ENCODE measurements at places on chromosomes 7 and 10.

- peak; percentile 45 for DNase-seq
Observed at GRCh38 chr7:11642276-11642675, 189.7 kb downstream of the THSD7A start.

- DNase-seq, result no peak
Observed at GRCh38 chr7:48402721-48403120, 231.5 kb downstream of the ABCA13 start.

DNA sequence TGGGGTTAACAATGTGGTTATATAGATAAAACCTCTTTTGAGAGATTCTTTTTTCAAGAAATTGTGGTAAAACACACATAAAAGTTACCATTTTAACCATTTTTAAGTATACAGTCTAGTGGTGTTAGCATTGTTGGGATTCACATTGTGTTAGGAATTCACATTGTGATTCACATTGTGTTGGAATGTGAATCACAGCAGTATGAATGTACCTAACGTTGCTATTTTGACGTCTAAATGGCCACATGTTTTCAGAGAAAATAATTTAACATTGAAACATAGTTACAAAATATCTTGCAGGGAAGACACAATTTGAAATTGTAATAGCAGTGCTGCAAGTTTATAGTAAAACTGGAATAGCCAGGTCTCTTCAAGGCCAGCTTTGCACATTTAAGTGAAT, 129.0 kb downstream of the BICC1 start:
- DNase-seq, result no peak

- DNase-seq, result no peak
Observed at GRCh38 chr10:812787-813186, 118.7 kb downstream of the LARP4B start.

DNA sequence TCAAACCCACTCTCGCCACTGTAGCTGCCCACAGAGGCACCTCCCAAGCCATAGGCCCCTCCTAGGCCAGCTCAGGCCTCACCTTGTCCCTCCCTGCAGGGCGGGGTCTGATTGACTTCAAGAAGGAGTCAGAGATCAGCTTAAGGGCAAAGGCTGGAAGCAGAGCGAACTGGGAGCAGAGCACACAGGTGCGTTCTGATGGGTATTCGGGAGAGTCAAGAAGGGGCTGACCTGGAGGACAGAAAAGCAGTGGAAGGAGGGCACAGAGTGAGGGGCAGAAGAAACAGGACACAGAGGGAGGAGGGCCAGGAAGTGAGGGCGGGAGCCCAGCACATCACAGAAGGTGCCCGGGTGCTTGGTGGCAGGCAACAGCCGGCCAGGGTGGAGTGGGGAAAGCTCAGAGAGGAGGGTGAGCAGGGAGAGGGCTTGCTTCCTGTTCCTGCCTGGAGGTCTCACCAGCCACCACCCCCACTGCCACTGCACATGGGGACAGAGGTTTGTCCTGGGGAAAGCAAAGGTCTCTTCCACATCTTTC, at the start of gene AOC1:
AOC1 (plus strand) TSS at position 147 of the 535 bp plus-strand sequence. CDS start 3,954 bp downstream, outside the sequence.
- no peak for DNase-seq

DNA sequence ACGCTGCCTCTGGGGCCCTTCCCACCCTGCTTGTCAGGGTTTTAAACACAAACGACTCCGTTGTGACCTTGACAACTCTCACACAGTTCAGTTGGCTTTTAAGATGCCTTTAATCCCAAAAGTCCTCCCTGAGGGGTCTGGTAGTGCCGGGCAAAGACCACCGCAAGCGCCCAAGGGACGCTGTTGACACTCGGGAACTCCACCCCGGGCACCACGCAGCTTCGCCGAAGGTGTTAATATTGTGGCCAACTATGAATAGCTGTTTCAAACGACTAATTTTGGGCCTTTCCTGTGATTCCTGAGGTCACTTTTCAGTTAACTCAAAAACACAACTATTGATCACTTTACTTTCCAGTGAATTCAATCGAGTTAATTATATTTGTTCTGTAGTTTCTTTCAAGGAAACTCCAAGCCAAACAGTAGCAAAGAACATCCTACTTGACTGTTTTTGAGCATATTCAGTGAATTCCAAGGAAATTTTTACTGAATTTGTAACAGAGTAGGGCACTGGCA, 958 bp upstream of the ESYT2 start:
- no peak for DNase-seq

DNA sequence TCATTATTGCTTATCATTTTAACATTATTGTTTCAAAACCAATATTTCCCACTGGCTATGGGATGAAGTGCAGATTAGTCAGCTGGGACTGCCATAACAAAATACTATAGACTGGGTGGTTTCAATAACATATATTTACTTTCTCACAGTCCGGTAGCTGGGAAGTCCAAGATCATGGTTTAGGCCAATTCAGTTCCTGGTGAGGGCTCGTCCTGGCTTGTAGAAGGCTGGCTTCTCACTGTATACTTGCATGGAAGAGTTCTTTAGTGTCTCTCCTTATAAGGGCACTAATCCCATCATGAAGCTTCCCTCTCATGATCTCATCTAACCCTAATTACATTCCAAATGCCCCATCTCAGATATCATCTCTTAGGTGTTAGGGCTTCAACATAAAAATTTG, 101.3 kb downstream of the CHRM2 start:
- DNase-seq, result no peak

GRCh38 chr10:290026-290725, 154.9 kb downstream of the ZMYND11 start:
- DNase-seq, result no peak

DNA sequence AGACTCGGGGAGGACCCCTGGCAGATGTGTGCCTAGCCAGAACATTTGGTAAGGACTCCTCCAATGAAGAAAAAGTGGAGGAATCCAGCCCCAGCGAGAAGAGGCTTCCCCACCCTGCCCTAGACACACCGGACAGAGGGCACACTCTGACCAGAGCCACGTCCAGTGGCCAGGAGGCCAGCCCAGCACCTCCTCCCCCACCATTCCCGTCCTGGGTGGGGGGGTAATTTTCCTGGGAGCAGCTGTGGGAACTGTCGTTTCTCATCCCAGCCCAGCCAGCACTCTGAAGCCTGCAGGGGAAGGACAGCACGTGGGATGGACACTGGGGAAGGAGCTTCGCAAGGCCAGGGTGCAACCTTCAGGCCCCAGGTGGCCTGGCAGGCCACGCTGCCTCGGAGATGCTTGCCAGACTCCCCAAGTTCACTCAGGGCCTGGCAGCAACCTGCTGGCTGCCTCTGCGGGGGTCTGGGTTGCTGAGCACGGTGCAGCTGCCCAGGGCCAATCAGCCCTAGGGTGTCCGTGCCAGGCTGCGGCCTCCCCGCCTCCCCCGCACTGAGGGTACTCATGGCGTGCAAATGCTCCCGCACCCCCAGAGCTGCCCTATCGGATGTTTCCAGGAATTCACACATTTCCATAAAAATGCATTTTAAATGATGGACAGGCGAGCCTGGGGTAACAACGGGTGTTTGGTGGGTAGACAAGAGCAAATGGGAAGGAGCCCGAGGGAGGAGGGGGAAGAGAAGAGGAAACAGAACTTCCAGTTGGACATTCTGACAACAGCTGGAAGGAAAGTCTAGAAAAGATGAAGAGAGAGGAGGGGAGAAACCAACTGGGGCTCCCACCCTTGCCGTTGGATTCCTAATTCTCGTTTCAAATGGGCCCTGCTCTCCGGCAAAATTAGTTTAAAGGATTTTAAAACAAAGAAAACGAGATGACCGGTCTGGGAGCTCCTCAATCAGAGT, 1.9 kb upstream of the EN2 start:
- no peak for DNase-seq

- DNase-seq, result peak; percentile 92
Observed at GRCh38 chr10:67884313-67884841, at the start of gene SIRT1. Gene SIRT1, plus strand, starts transcription at chr10:67884656. Its CDS starts 66 bp downstream, at chr10:67884722.

Measured in NCI-H345 (cell line).